ENCODE measurements at places on chromosomes 7 and 10. TPM values are rescaled to one million over a fixed set of nuclear protein-coding genes. Genes with fewer than 3 reads are reported as not detected.

GIMAP7 gene
- 191 TPM for total RNA-seq

GNAI1 gene
- 0.66 TPM for total RNA-seq

CAPZA2 gene
- 127 TPM for total RNA-seq

PTER gene
- 15.4 TPM for total RNA-seq

ADAM12 gene
- total RNA-seq = 0.14 TPM

BLOC1S2 gene
- 50.0 TPM for total RNA-seq

ATG9B gene
- total RNA-seq = 9.6 TPM

FAM13C gene
- not detected for total RNA-seq

CARD11 gene
- 108 TPM for total RNA-seq

GSTO2 gene
- 0.73 TPM for total RNA-seq

GNAT3 gene
- total RNA-seq = not detected

C10orf67 gene
- not detected for total RNA-seq

CAMK2B gene
- 0.27 TPM for total RNA-seq

PIK3AP1 gene
- 3.1 TPM for total RNA-seq

DLX6 gene
- not detected for total RNA-seq

GRID2IP gene
- total RNA-seq = not detected

TRIM50 gene
- not detected for total RNA-seq

FOXI2 gene
- not detected for total RNA-seq

CNTNAP2 gene
- total RNA-seq = not detected

IFIT1B gene
- total RNA-seq = not detected

ASB10 gene
- total RNA-seq = not detected

WDR11 gene
- total RNA-seq = 45.8 TPM

CAV1 gene
- total RNA-seq = not detected

NSMCE4A gene
- 69.9 TPM for total RNA-seq

EN2 gene
- not detected for total RNA-seq

TUBB8 gene
- total RNA-seq = not detected

TMEM178B gene
- 0.80 TPM for total RNA-seq
